ENCODE measurements at places on chromosomes 12 and 14. TPM values are rescaled to one million over a fixed set of nuclear protein-coding genes. Genes with fewer than 3 reads are reported as not detected.

DNA sequence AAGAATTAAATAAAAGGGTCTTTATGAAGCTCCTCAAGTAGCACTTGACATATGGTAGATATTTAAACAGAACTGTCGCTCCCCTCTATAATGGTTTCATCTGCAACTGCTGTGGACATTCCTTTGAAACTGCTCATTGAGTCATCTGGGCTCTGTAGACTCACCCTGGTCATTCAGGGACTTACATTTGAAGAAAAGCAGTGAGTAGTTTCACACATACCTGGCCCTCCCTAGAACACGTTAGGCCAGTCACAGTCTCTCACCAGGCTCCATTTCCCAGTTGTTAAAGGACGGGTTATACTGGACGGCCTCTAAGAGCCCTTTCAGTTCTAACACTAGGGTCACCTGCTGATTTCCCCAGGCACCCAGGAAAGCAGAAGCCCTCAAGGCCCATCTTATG lies 217.0 kb downstream of the BCL11B start:
- DNase-seq, result no peak

- DNase-seq, result no peak
These were observed 48.3 kb upstream of the TMEM263 start for GRCh38 chr12:106907411-106907810.

DNA sequence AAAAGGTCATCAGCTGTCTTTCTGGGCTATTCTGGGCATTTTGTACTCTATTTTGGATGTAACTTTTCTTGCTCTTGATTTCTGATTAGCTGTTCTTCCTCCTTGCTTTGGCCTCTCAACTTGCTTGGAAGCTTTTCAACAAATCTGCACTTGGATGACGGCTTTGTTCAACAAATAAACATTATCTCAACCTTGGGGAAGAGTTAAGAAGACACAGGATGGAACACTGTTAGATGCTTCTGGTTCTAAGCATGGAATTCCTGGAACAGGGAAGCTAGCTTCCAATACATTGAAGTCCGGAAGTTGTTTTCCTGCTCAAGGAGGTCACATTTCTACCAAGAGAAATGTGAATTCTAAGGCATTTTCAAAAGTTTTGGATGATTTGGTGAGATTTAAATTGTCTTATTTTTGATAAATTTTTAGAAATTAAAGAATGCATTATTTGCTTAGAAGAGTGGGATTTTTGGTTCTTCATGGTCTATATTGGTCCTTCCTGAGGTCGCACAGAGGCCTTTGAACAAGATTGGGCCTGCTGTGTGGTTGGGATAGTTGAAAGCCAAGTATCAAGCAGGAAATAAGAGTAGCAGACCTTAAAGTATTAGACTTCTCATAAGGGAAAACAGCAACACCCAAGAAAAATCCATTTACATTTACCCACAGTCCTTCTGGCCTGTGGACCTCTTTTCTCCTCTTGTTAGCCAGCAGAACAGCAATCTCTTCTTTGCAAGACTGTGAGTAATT lies 59.2 kb downstream of the PPFIBP1 start:
- no peak for DNase-seq

DNA sequence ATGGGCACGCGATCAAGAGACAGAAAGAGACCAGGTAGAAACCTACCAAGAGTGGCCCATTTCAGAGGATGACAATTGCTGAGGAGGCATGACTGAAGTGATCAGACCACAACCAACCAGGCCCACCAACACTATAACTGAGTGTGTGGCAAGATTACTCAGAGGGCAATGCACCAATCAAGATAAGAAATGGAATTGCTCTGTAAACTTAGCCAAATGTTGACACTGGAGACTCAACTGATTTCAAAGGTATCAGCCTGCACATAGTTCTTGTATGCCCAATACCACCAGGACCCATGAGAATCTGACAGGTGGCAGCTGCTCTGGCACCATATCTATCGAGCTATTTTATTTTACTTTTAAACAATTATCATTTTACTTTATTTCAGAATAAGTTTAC lies 128.9 kb downstream of the FOXN3 start:
- no peak for DNase-seq

GRCh38 chr14:97005934-97006333 lies 208.8 kb downstream of the VRK1 start:
- DNase-seq, result no peak

GRCh38 chr12:94133964-94134795 lies 14.2 kb upstream of the PLXNC1 start:
- no peak for DNase-seq

DNA sequence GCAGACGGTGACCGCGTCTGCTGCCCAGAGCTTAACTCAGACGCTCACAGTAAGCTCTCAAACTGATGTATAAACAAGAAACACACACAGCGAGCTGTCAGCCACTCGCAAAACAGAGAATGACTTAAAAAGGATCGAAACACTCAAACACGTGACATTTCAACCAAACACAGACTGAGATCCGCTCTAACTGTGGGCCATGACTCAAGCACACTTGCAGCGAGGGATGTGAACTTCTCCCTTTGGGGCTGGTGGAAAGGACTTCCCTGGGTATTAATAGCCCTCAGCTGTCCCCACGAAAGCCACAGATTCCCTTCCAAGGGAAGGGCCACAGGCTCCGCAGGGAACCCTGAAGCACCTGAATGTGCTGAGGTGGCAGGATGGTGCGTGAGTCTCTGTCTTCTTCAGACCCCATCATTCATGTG lies 29.1 kb downstream of the CCDC88C start:
- DNase-seq, result no peak

- DNase-seq, result no peak
These were observed 23.8 kb downstream of the MVK start for GRCh38 chr12:109597414-109597794.

DNA sequence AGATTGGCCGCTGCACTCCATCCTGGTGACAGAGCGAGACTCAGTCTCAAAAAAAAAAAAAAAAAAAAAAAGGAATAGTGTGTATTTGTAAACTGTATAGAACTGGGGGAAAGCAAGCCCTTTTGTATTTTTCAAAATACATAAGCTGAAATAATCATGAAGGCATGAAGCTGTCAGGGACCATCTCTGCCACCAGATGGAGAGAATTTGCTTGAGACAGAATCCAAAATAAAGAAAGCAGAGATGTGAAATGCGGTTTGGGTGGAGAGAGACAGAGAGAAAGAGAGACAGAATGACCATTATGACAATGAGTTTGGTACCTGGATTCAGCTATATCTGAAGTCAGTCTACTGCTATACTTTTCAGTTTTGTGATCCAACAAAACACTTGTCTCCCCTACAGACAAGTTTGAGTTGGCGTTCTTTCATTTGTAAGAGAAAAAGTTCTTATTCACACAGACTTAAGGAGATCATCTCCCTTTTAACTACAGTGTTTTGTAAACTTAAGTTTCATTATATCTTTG lies 155.7 kb upstream of the LRIG3 start:
- no peak for DNase-seq

GRCh38 chr14:49303946-49304516 lies 282.1 kb downstream of the RPS29 start:
- peak; percentile 18 for DNase-seq

DNA sequence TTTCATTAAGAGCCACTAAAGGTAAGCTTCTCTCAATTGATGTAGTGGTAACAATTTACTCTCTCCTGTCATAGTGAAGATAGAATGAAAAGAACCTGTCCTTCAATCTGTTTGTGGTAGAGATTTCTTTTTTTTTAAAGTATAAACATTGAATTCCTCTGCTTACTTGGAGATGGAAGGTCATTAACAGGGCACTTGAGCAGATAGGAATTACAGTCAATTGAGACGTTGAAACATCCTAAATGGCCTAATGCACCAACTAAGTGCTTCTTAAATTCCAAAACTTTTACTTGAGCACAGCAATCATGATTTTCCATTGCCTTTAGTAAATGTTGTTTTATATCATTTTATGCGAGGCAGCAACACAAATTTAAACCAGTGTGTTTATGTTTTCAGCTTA lies 241.4 kb downstream of the FOXG1 start:
- no peak for DNase-seq

DNA sequence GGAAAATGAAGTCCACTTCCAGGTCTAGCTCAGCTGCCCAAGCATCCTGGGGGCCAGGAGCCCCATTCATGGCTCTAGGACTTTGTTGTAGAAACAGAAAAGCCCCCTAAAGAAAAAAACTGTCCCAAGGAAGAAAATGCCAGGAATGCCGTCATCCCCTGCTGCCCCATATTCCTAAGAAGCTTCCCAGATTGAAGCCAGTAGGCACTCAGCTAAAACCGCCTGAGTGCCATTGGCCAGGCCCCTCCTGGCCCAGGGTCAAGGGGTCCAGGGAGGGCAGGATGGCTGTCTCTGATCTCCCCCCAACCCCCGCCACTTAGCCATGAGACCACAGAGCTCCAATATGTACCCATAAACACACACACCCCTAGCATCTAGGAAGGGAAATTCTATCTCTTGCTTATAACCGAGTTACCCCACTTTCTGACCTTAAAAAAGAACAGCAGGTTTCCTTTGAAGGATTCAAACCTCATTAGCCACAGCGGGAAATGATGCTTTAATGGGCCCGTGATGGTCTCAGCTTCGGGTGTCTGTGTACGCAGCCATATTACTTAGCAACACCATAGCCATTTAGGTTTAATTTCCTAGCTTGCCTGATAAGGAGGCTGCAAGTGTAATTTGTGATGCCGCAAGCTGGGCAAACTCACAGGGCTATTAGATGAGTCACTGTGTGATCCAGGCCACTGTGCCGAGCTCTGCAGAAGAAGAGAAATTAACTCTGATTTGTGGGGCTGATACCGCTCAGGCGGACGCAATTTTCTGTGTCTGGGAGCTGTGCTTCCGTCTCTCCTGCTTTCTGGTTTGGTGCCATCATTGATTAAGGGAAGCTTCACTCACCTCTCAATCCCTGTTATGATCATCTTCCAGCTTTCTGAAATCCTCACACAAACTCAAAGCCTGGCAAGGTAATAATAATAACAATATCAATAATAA lies 84.2 kb downstream of the GCH1 start:
- DNase-seq, result no peak

DNA sequence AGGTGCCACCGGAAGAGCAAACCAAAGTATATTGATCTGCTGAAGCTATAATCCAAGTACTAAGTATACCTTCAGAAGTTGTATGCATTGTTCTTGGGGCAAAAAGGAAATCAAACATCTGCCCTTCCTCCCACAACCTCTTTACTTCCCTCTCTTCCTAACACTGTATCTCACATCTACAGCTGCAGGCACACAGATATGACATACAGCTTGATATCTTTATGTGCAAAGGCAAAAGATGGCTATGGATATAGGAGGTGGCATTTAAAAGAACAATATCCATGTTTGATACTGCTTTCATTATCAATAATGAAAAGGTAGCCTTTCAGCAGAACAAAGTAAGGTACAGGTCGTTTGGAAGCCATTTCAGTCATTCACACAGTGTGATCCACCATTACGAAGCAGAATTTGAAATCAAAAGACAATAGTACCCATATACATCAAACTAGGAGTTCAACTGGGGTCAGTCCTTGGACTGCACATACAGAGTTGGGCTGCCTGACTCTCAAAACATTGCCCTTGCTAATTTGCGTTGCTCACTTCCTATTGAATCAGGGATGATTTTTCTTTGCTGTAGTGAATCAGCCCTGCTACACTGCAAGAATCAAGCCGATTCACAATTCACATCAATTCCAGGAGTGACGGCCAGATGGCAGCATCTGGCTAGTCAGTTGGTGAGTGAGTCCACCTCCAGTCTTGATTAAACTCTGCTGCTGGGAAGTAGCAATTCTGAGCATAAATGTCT lies 8.9 kb downstream of the ANG start:
- peak; percentile 65 for DNase-seq

- no peak for DNase-seq
These were observed 1635.4 kb upstream of the FLRT2 start for GRCh38 chr14:83894568-83894967.

The CNTN1 gene
- total RNA-seq, result 543 TPM

The SIX6 gene
- not detected for total RNA-seq

The SLC35E3 gene
- 8.2 TPM for total RNA-seq

The FICD gene
- 5.3 TPM for total RNA-seq

The POTEG gene
- not detected for total RNA-seq

The CCDC175 gene
- 2.0 TPM for total RNA-seq

The DTX1 gene
- total RNA-seq, result 18.3 TPM

The OR4E2 gene
- not detected for total RNA-seq

The PSMA3 gene
- 33.8 TPM for total RNA-seq

The TRPV4 gene
- not detected for total RNA-seq

The P2RX2 gene
- not detected for total RNA-seq
